ENCODE measurements at places on chromosomes 2 and 18.

- no peak for DNase-seq
These were observed 203.6 kb downstream of the L3MBTL4 start for GRCh38 chr18:6211174-6211504.

DNA sequence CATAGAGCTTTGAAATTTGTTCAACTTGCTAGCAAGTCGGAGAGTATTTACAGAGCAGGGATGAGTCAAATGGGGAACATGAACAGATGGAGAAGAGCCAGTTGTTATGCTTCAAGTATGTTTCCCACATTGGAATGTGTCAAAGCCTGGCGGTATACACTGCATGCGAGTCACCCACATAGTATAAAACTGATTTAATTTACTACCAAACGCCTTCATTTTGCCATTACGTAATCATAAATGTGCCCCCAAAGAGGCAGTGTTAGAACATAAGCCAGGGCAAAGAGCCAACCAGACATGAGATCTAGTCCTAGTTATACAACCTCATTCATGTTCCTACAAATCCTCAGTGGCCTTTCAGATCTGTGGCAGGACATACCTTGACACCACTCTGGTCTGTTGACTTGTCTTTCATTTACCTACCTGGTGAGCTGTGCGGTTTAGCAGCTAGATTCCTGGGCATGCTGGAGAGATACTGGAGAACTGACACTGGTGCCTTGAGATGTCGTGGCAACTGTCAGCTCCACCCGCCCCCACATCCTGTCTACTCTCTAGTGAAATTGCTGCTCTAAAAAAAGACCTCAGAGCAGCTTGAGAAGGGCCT lies 21.7 kb upstream of the NRP2 start:
- DNase-seq = no peak

GRCh38 chr2:42828487-42829425 lies 36.4 kb upstream of the HAAO start:
- peak; percentile 82 for DNase-seq

- DNase-seq = peak; percentile 80
These were observed 4.4 kb upstream of the ZEB2 start for GRCh38 chr2:144524118-144525009.

DNA sequence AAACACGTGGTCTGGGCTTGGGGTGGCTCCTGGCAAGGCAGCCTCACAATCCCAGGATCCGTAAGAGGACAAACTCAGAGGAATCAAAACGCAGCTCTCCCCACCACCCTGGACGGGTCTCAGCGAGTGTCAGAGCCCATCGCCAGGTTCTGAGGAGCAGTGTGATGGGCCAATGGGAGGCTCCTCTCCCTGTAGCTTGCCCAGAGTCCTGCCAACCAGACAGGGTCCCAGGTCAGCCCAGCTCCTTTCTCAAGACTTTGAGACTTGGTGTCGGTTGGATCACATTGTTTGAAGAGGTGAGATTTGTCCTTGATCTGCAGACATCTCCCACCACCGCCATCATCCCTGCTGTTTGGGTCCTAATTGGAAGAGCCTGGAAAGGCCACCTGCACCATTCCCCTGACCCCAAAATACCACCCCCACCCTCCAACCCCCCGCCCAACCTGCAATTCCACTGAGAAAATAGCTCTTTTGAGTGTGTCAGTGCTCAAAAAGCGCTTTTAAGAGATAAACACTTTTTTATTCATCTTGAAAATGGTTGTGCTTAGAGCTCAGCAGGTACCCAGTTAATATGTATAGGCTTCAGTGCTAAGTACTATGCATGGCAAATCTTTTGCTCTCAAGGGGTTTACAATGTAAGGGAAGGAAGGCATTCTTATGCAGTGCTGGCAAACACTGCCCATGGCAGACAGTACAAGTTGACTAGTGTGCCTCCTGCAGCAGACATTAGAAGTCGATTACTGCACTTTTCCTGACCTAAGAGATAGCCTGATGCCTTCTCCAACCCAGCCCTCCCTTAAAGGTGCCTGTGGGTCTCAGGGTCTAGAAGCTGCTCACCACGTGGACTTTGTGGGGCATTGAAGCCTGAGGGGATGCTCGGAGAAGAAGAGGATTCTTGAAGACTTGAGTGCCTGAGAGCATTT lies 50.6 kb downstream of the GLI2 start:
- no peak for DNase-seq

DNA sequence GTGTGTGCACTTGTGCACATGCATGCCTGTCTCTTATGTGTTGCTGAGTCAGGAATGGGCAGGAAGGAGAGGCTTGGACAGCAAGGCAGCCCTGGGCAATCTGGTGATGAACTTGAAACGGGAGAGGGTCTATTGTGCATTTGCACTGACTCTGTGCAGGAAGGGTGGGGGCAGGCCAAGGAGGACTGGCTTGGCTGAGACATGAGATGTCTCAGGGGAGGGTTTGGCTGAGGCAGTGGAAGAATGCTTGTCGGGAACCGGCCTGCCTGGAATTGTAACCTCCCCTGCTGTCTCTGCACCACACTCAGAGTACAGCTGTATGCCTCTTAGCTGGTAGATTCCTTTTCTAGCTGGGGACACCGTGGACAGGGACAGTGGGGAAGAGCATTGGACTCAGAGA lies 176.1 kb upstream of the TNP1 start:
- no peak for DNase-seq

DNA sequence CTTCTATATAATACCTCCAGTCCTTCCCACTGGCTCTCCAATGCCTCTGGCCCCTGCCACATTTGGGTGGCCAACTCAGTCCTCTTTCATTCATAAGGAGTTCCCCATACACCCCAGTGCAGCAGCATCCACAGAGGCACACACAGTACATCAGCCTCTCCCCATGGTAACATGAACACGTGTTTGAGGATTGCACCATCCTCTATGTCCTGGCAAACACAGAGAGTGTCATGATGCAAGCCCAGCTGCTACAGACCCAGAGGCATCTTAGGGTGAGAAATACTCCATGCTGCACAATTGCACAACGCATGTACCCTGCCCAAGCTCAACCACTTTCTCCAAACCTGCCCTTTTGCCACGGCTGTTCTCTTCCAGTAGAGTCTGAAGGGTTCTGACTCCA lies 11.5 kb downstream of the IGFBP5 start:
- no peak for DNase-seq

DNA sequence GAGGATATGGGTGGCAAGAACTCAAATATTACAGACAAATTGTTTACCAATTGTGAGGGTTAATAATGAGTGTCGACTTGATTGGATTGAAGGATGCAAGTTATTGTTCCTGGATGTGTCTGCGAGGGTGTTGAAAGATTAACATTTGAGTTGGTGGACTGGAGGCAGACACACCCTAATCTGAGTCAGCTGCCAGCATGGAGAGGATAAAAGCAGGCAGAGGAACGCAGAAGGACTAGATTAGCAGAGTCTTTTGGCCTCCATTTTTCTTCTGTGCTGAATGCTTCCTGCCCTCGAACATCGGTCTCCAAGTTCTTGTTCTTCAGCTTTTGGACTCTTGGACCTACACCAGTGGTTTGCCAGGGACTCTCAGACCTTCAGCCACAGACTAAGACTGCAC lies 1503.7 kb downstream of the LRP1B start:
- DNase-seq = no peak

GRCh38 chr2:182280118-182280517 lies 146.7 kb downstream of the PDE1A start:
- DNase-seq = no peak

GRCh38 chr2:24228470-24228869 lies 53.6 kb downstream of the FAM228A start:
- DNase-seq = no peak

DNA sequence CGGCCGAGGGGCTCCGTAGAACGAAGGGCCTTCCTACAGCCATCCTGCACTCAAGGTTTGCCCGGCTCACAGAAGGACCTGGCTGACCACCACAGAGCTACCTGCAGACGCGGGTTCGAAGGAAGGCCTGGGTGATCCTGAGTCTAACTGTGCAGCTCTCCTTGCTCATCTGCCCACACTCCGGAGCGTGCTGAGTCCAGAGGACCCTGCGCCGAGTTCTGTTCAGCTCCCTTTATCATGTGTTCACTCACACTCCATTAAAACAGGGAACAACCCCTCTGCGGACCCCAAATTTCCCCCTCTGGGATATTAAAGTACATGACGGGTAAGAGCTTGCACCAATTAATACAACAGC lies 138.3 kb downstream of the PXDN start:
- no peak for DNase-seq

DNA sequence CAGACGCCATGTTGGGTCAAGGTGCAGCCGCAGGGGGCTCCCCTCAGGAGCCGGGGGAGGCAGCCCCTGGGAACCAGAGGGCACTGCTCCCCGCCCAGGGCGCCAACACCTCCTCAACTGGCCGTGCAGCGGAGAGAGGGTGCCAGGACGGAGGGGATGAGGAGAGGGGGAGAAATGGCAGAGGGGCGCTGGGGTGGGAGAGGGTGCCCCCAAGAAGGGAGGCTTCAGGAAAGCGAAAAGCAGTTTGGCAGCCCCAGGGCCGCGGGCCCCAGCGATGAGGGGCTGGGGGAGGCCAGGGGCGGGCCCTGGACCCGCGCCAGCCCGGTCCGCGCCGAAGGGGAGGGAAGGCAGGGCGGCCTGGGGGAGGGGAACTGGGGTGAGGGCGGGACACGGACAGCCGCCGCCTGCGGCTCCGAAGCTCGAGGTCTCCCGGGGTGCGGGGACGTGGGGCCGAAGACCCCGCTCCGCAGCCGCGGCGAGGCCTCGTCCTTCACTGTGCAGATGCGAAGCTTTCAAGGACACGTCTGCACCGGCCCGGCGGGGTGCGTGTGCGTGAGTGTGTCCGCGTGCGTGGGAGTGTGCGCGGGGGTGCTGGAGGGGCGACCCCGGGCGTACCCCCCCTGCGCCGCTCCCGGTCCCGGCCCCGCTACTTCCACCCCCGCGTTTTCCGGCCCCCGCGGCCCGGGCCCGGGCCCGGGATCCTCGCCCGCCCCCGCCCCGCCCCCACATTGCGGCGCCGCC lies 1.4 kb downstream of the DNMT3A start:
- DNase-seq = no peak

- DNase-seq = peak; percentile 73
These were observed 1.0 kb upstream of the GMPPA start for GRCh38 chr2:219497495-219498279.

GRCh38 chr2:181656450-181657291 lies at the start of gene CERKL:
TSS of gene CERKL (minus strand) at chr2:181657105. CDS start at chr2:181657006, 99 bp downstream.
- DNase-seq = peak; percentile 82

DNA sequence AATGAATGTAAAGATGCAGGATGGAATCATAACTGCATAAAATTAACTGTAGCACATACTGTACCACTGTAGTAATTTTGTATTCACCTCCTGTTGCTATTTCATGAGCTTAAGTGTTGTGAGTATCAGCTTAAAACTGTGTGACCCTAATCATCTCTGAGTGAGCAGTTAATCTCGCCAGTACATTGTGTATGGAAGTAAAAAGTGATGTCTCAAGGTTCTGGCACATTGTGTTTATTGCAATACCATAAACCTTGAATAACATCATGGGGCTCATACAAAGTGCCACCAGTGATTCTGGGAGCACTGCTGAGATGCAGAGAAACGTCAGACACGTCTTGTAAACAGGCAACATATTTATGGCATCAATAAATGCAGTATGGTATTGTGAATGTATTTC lies 124.5 kb downstream of the PMAIP1 start:
- DNase-seq = no peak

GRCh38 chr2:75030218-75031009 lies 72.0 kb downstream of the POLE4 start:
- no peak for DNase-seq

GRCh38 chr2:160940699-160941098 lies 219.5 kb upstream of the TANK start:
- no peak for DNase-seq

GRCh38 chr2:96329456-96329855 lies 4.3 kb downstream of the ITPRIPL1 start:
- no peak for DNase-seq

GRCh38 chr2:63003351-63003750 lies 47.3 kb upstream of the OTX1 start:
- DNase-seq = no peak

GRCh38 chr2:204018717-204019116 lies 82.2 kb downstream of the ICOS start:
- no peak for DNase-seq

DNA sequence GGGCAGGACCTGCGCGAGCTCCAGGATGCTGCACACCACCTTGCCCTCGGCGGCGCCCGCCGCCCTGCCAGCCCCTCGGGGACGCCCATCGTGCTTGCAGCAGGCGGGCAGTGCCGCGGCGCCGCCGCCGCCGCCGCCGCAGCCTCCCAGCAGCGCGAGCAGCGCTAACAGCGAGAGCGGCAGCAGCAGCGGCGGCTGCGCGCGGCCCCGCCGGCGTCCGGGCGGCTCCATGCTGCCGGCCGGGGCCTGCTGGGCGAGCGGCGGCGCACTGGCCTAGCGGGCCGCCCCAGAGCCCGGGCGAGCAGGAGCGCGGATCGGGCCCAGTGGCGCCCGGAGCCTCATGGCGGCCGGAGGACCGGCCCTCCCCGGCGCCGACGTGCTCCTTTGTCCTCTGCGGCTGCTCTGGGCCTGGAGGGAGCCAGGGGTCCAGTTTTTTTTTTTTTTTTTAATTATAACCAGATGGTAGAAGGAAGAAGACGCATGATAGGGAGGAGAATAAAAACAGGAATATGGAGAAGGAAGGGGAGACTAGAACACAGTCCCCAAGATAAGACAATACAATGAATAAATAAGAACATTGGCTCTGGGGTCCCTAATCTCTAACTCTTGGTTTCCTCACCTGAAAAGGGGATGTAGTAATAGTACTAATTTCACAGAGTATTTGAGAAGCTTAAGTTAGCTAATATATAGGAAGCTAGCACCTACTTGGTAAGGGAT lies 17.1 kb upstream of the ANKRD62 start:
- peak; percentile 54 for DNase-seq

GRCh38 chr2:177281400-177282180 lies 17.1 kb upstream of the NFE2L2 start:
- no peak for DNase-seq

DNA sequence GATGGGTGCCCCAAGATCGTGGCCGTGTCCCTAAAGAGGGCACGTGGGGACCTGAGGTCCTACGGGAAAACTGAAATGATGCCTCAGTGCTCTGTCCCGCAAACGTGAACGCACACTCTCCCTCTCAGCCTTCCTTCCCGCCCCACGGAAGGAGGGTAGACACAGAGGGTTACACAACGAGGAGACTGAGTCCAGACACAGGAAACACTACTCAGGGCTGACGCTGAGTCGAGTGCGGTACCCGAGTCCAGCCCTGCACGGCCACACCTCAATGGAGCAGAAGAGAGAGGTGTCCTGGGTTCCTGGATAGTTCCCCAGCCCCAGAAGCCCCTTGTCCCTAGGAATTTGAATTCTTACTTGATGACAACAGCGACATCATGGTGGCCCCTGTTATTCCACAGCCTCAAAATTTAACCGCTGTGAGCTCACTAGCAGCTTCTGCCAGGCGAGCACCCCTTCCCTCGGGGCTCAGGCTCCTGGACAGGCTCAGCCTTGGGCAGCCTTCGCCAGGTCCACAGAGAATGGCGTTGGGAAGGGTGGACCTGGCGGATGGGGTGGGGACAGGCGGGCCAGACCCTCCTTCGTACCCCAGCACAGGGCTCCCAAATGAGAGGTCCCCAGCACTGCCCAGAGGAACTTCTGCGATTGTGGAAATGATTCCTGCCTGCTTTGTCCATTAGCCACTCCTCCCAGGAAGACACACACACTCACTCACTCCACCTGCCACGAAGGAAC lies 980 bp upstream of the RNPEPL1 start:
- DNase-seq = peak; percentile 10
